ENCODE measurements at places on chromosomes 1 and 21.

- DNase-seq = no peak
Observed at GRCh38 chr1:56435434-56436262, 143.7 kb downstream of the PLPP3 start.

DNA sequence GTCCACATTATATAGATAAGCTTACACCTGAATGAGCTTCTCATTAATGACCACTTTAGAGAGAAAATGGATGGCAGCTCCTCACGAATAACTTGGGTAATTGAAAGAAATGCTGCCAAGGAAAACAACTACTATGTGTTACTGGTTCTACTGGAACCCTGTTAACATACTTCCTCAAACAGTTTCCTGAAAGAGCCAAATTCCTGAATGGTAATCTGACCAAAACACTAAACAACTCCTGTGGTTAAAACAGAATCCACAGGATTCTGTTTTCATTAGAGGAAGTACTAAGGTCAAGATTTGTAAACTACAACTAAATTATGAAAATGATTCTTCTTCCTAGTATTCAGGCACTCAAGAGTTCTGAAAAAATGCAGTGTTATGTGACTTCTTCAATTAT is 107.2 kb downstream of the DNM3 start:
- DNase-seq = no peak

GRCh38 chr1:199084293-199084692 is 445.5 kb downstream of the PTPRC start:
- no peak for DNase-seq

DNA sequence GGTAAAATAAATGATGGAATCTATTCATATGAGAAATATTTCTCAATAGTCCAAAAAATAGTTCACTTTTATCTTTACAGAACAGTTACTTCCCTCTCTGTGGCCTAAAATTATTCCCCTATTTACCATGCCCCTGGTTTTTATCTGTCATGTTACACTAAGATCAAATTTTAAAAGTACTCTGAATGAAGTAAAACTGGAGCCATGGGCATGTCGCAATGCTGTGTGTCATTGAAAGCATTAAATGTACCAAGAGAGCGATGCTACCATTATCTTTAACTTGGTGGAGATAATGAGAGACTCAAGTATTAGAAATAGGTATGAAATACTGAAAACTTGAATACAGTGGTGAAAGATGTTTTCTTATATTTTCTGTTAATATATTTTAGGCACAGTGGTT is 146.2 kb downstream of the KCNT2 start:
- DNase-seq = no peak

DNA sequence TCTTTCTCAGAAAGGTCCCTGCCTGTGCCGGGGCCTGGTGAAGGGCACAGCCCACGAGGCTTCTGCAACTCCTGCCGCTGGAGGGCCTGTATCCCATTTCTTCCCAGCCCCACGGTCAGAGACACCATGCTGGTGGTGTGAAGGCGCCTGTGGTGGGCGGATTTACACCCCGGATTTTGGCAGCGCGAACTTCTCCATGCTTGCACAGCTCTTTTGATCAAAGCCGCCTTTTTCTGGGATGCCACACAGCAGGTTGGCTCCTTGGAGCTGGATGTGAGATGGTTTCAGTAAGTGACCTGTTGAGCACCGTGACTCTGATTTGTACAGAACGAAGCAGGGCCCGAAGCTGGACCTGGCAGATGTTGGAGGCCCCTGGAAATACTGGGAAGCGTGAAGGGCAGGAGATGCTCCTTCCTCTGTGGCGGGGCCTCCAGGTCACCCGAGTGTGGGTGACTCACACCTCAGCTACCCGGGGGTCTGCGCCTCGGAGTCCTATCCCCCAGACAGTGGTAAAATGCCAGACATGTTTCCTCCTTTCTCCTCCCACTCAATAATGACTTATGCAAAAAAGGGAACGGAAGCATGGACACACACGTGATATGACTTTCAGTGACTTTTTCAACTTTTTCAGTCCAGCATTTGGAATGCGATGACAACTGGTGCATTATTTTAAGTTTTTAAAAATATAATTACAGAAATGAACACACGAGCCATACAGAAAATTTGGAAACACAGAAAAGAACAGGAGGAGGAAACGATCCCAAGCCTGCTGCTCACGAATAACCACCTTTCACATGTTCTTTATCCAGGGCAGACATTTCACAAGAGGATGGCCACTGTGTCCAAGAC is 9.0 kb downstream of the UMODL1 start:
- no peak for DNase-seq

GRCh38 chr1:64895500-64895899 is 70.8 kb downstream of the JAK1 start:
- peak; percentile 55 for DNase-seq

DNA sequence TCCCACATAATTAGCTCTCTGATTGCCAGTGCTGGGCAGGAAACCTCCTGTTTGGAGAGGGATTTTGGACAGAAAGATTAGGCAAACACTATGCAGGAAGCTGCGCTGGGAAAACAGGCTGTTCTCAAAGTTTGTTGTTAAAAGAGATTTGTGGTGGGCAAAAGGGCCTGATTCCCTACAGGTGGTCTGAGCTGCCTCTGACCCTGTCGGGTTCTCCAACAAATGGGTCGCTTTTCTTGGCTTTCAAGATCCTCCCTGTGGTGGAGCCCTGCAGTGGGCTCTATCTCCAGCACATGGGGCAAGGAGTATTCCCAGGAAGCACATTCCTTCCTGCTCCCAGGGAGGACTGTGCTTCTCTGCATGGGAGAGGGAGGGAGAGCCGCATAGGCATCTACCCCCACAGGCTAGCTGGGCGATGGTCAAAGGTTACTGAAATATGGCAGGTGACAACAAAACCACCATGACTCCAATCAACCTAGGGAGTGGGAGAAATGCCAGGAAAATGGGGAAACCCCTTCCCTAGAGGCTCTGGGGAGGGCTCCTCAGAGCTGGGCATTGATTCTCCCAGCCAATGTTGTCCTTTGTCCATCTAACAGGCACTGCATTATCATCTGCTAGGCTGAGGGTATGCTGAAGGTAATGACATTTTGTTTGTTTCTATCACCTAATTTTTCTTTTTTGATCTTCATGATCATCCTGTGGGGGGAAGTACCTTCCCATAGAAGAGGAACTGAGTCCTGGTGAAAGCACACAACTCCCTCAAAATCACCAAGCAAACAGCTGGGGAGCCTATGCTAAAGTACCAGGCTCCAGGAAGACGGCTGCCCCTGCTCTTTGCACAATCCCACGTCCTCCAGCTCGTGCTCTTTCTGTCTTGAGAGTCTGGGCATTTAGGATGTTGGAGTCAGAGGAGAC is 85.3 kb downstream of the PLXNA2 start:
- DNase-seq = no peak

DNA sequence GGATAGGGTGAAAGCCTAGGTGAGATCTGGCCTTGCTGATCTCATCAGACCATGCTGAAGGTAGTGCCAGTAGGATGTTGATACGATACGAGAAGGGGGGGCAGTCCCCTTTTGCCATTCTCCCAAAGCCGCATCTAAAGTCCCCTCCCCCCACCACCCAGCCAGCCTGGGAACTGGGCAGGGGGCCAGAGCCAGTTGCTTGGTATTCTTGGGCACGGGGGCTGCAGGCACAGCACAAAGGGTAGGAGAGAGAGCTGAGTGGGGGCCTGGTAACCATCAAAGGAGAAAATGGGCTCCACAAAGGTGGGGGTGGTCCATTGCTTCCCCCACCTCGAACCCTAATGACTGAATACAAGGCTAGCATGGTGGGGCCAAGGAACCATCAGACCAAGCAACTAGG is 5.4 kb downstream of the PEA15 start:
- DNase-seq = no peak

GRCh38 chr1:215594640-215595039 is 27.5 kb downstream of the KCTD3 start:
- DNase-seq = no peak

GRCh38 chr1:104229860-104230259 is 480.2 kb downstream of the AMY1C start:
- no peak for DNase-seq

DNA sequence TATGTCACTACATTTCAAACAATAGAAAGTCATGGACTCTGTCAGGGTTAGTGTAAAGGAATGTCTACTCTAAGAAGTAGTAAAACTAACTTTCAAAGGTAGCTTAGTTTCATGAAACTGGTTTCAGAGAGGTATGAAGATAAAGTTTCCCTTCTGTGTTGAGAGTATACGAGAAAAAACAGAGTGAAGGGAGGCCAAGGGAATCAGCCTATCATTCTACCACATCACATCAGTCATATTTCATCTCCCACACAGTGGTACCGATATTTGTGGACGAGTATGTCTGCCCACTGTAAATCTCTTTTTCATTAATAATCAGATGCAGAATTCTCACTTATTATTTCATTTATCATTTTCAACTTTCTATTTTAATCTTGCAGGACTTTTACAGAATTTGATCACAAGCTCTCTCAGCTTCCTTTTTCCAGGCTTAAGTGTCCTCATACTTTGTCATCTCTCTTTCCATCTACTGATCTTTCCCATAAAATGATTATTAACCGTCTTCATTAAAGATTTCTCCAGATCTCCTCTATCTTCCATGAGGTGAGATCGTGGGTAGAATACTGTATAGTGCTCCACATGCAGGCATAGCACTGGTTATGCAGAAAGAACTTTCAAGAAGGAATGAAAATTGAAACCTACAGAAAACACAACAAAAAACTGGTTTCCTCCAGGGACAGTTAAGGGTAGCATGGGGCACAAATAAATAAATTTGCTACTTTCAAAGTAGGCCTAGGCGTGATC is 11.5 kb upstream of the IFI16 start:
- no peak for DNase-seq

- no peak for DNase-seq
Observed at GRCh38 chr1:159598196-159598595, 10.6 kb downstream of the APCS start.

DNA sequence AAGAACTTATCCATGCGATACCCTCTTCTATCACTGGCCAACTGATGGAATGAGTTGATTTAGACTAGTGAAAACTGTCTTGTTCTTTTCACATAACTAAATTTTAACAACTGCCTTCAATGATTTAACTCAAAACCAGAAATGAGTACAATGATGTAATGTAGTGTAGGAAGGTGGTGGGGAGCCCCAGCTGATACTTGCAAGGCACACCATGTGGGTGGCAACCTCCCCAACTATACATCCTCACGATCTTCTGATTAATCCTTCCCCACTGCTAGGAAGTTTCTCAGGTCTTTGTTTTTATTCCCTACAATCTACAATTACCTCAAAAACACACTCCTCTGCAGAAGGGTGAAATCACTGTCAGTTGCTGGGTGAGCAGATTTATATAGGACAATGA is 100.7 kb downstream of the KCTD3 start:
- no peak for DNase-seq

DNA sequence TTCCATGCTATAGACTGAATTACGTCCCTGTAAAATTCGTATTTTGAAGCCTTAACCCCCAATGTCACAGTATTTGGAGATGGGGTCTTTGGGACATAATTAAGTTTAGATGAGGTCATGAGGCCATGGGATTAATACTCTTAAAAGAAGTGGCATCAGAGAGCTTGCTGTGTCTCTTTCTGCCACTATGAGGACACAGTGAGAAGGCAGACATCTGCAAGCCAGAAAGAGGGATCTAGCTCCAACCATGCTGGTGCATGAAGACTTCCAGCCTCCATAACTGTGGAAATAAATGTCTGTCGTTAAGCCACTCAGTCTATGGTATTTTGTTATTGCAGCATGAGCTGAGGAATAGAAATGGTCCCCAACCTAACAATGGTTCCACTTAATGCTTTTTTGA is 99.0 kb downstream of the LTN1 start:
- no peak for DNase-seq

DNA sequence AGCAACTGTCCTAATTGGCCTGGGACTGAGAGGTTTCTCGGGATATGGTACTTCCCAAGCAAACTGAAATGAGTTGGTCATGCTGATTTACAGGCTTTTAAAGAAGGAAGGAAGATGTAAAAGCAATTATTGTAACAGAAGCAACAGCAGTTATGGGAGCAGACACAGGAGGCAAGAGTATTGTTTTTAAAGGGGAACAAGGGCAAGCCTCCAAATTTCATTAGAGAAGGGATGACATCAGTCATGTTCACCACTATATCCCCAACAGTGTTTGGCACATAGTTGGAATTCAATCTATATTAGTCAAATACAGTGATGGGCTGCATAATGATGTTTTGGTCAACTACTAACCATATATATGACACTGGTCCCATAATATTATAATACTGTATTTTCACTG is 46.0 kb upstream of the JUN start:
- DNase-seq = no peak

- peak; percentile 18 for DNase-seq
Observed at GRCh38 chr1:7975212-7975865, 13.8 kb downstream of the PARK7 start.

- no peak for DNase-seq
Observed at GRCh38 chr21:26546446-26547097, 26.5 kb downstream of the CYYR1 start.
